ENCODE measurements at places on chromosomes 13 and 19. TPM values are rescaled to one million over a fixed set of nuclear protein-coding genes. Genes with fewer than 3 reads are reported as not detected.
A peak's percentile ranks its signal among the peaks of the same experiment; 100 is the strongest.

GRCh38 chr19:32287811-32288227 lies 57.6 kb upstream of the ZNF507 start:
- DNase-seq = peak; percentile 84
- H3K27ac ChIP-seq = no peak overlapping the region
- no peaks in the 10 kb centered on the region for H3K27me3 ChIP-seq
- peaks cover 3% of the 10 kb centered on the region for H3K4me1 ChIP-seq

DNA sequence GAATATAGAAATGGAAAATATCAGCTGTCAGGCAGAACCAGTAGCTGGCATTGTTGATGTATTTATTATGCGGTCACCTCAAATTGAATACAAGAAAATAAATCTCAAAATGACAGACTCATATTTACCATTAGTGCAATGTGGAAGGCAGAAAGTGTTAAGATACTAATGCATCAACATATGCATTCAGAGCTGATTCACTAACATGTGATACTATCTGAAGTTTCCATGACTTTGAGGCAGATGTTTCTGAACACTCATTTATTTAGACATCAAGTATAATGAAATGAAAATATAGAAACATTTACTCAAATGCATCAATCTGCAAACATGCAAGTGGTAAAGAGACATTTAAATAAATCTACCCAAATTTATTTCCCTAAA lies 474.2 kb upstream of the SLC10A2 start:
- H3K27me3 ChIP-seq = peaks cover 3% of the 10 kb centered on the region
- H3K4me1 ChIP-seq = no peaks in the 10 kb centered on the region
- H3K36me3 ChIP-seq = no peaks in the 10 kb centered on the region
- H3K27ac ChIP-seq = no peak overlapping the region
- no peak overlapping the region for H3K4me3 ChIP-seq
- no peak for DNase-seq

- peaks cover 9% of the 10 kb centered on the region for H3K36me3 ChIP-seq
- DNase-seq = no peak
- H3K4me3 ChIP-seq = no peak overlapping the region
- no peak overlapping the region for H3K27ac ChIP-seq
Observed at GRCh38 chr13:72804301-72804700, 22.4 kb downstream of the PIBF1 start.

GRCh38 chr19:33953023-33953422 lies 156.4 kb downstream of the KCTD15 start:
- H3K27ac ChIP-seq = no peak overlapping the region
- H3K4me3 ChIP-seq = no peak overlapping the region
- DNase-seq = no peak
- H3K4me1 ChIP-seq = no peaks in the 10 kb centered on the region

NCR1 gene
- not detected for total RNA-seq

- H3K4me1 ChIP-seq = peaks cover 2% of the 10 kb centered on the region
- H3K36me3 ChIP-seq = peaks cover 22% of the 10 kb centered on the region
- peak overlapping the region; percentile 70 for H3K4me3 ChIP-seq
- no peak for DNase-seq
Observed at GRCh38 chr19:37466277-37466797, 907 bp downstream of the ZNF569 start.
